ENCODE measurements at places on chromosomes 5 and 9.
A peak's percentile ranks its signal among the peaks of the same experiment; 100 is the strongest.

GRCh38 chr9:76637416-76637815 lies 126.8 kb upstream of the PCA3 start:
- DNase-seq: no peak

GRCh38 chr9:17476401-17476800 lies 102.5 kb upstream of the SH3GL2 start:
- no peak for DNase-seq

DNA sequence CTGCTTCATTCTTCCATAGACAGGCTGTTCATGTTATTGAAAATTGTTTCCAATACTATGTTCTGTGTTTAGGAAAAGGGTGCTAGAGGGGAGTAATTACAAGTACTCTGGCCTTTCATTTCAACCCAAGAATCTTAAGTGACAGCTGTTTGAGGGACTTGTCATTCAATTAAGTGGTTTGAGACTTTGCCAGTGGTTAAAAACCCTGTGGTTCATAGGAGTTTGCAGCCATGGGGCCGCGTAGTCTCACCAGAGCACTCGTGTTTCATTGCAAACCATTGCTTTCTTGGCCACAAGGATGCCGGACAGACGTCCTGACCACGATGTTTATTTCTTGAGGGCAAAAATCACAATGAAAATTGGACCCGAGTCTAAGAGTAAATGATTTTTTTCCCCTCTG lies 248.8 kb downstream of the NNT start:
- no peak for DNase-seq

DNA sequence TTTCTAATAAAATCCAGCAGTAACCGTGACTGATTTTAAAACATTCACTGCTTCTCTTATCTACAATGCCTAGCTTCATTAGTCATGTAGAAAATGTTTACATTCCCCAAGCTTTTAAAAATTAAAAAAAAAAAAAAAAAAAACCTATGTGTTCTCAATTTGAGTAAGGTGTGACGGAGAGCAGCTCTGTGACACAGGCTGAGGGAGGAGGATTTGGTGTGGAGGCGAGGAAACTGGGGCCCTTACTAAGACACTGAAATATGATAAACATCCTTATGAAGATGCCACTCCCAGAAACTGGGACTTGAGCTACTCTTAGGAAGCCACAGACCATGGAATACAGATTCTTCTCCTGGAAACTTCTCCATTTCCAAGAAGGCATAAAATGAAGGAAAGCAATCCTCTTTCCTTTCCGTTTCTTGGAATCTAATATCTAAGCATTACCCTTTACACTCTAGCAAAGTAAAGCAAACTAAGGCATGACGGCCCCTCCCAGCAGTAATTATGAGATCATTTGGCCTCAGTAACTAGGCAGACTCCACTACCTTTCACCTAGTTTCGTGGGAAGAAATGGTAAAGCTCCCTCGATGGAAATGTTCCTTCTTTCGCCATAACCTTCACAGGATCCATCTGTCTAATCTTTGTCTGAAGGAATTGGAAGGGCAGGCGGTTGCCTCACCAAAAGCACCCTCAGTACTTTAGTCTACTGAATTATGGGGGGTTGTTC lies 23.5 kb downstream of the GRAMD2B start:
- DNase-seq: peak; percentile 4

DNA sequence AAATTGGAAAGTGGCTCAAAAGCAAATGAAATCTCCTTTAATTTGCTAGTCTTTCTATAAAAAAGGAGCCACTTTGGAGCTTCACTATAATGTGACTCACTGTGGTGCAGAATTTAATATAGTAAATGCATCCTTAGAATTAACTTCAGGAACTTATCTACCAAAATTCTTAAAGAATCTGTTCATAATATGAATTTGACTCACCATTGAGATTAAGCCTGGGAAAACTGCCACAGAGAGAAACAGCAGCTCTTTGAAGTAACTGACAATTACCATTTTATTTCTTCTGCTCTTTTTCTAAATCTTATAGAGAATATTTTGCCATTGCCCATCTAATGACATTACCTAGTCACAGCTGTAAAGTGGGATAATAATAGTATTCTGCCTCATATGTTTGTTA lies 211.9 kb upstream of the CDH6 start:
- DNase-seq: no peak

DNA sequence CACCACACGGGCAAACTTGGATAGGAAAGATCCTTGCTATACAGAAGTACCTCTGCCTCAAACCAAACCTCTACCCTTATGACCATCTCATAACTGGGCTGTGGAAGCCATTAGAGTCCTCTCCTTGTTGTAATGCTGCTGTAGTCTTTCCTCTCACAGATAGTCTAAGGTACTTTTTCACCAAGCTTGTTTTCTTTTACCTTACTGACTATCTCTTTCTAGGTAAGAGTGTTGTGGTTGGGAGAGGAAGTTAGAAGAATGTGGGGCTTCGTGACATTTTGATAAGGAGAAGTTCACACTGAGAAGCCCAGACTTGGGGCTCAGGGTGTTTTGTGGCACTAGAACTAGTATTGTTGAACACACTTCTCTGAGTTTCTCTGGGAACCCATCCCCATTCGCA lies 8.9 kb downstream of the CFAP95 start:
- DNase-seq: no peak

GRCh38 chr5:9958914-9959313 lies 290.8 kb downstream of the ATPSCKMT start:
- peak; percentile 41 for DNase-seq

DNA sequence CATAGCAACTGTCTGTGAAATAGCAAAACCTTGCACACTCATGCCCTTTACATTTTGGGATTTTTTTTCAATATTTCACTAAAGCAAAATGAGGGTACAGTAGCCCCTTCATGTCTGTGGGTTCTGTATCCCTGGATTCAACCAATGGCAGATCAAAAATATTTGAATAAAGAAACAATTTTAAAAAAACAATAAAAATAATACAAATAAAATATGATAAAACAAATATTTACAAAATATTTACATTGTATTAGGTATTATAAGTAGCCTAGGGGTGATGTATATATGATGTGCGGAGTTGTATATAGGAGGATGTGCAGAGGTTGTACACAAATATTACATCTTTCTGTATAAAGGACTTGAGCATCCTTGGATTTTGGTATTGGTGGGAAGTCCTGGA lies 67.3 kb upstream of the CDH10 start:
- no peak for DNase-seq

DNA sequence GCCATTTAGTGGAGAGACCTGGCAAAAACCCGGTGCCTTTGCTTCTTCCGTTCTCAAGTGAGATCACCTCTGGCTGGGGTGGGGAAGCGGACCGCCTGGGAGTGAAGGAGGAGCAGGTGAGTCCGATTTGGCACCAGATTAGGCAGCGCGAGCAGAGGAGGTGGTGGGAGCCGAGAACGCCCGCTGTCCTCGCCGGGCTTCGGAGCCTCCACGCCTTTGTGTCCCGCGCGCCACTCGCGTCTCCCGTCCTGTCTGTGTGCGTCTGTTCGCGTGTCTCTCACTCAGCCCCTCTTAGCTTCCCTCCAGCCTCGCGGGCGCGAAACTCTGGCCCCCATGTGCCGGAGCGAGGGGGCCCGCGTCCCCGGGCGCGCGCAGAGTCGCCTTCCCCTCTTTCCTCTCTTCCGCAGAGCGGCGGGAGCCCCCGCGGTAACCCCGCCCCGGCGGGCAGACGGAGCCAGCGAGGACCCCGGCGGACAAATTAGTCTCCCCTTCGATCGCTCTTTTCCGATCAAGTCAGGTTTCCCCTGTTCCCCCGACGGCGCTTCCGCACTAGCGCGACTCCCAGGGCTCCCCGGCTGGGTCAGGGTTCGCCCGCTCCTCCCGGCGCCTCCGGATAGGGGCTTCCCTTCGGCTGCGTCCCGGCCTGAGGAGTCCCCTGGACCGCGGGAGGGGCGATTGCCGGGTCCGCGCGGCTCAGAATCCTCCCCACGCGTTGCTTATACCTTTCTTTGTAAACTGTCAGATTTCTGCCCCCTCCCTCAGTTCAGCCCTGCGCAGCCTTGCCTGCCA lies 7.1 kb downstream of the POU4F3 start:
- DNase-seq: no peak

DNA sequence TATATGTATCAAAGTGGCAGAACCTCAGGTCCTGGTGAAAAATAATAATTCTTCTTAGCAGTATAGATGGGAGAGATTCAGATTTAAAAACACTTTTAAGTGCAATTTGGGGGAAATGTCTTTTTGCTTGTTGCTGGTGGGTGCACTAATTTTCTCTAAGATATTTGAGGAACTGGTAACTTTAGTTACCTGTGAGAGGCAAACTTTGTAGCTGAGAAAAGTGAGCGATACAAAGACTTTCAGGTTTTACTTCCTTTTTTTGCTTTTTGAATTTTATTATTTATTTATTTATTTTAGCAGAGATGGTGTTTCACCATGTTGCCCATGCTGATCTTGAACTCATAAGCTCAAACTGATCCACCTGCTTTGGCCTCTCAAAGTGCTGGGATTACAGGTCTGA lies 303.1 kb upstream of the PTGER4 start:
- DNase-seq: no peak

DNA sequence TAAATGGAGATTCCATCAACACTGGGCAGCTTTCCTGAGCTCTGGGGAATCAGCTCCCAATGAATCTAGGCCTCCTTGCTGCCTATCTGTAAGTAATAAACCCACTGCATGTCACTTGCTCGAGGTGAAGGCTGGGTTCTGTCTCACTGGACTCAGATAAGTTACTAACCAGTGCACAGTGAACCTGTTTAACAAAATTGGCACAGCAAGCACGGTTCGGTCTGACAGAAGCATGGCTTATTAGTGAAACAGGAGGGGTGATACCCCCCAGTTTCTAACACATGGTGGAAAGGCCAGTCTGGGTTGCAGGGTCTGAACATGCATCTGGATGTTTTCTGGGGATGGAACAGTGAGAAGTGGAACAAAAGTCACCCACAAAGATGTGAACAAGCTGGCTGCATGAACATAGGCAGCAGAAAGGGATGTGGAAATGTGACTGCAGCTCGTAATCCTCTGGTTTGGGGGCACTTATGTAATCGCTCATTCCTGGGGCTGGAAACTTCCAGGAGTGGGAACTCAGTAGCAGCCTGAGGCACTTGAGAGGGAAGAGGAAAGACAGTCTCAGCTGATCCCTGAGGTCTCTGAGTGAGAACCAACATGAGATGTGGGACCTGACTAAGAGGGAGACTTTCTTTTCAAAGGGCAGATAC lies 37.7 kb downstream of the UGT3A2 start:
- no peak for DNase-seq

DNA sequence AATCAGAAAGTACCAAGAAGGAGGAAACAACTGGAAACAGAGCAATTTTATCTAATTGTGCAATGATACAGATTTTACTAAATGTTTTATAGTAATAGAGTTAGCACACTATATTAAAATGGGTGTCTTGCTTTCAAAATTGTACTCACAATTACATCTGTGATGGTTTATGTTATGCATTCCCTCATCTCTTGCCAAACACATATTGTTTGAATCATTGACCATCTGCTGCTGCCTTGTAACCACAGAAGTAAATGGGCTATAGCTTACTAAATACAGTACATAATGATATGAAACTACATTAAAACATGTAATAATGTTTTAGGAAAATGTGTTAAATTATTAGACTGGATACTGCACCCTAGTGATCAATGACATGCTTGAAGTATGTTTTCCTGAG lies 158.1 kb downstream of the SLC25A46 start:
- no peak for DNase-seq

- DNase-seq: no peak
These were observed 25.0 kb downstream of the ERBIN start for GRCh38 chr5:65951330-65951729.

DNA sequence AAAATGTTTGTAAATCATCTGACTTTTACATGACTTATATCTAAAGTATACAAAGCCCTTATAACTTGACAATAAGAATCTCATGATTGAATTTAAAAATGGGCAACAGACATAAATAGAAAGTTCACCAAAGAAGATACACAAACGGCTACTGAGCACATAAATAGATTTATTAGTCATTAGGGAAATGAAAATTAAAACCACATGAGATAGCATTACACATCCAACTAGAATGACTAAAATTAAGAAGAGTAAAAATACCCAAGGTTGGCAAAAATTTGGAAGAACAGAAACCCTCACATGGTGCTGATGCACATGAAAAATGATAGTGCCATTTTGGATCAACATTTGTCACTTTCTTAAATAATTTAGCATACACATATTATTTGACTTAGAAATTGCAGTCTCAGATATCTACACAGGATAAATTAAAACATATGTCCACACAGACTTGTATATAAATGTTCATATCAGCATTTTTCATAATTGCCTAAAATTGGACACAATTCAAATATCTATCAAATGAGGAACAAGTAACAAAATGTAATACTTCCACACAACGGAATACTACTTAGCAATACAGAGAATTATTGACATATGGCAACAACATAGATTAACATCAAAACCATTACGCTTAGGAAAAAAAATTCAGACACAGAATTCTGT lies 359.1 kb upstream of the DAB2 start:
- no peak for DNase-seq

DNA sequence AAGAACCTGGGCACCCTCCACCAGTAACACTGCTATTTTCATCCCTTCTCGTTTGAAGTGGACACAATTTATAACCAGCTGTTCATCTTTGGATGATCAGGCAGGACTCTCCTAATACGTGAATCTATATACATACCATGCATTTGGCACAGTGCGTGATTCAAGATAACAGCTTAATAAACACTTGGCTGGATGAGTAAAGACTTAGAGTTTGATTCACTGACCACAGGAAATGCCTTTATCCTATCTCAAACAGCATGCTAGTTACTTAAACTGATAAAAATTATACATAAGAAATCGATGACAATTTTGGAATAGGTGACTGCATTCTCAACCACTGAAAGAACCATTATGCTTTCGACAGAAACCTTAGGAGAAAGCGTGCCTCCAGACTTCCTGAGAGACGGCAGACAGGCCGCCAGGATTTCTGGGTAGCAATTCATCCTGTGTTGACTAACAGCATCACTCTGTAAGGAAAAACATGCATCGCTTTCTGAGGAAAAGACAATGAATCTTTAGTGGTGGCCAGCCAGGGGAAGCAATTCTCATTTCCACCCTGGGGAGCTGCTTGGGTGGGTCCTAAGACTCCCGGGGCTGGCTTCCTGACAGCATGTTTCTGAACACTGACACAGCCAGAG lies 9.7 kb downstream of the MRPL36 start:
- DNase-seq: no peak

DNA sequence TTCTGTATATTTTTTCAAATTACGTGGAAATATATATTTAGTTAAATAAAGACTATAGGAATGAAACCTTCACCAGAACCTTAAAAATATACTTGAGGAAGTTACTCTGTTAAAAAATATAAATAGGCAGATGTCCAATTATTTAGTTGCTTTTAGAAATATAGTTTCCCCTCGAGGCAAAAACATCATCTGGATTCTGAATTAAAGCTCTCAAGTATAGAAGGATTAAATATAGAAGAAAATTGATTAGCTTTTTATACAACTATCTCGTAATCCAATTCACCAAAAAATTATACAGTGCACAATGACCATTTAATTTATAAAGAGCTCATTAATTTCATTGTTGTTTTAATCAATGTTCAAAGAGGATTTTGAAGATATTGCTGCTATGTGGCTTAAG lies 601.4 kb downstream of the GABRG2 start:
- DNase-seq: no peak

Measured in DMS79 treated with DMSO at 0.1 percent for 48 hours (cell line).